Transverse colon (tissue), 4 donors: ENCODE measurements at places on chromosomes 5 and 9. TPM values are rescaled to one million over a fixed set of nuclear protein-coding genes. Genes with fewer than 3 reads are reported as not detected.

UBE2QL1 gene
- not detected for total RNA-seq

SPINK7 gene
- total RNA-seq = not detected

SEMA6A gene
- total RNA-seq = 118 TPM

ELOVL7 gene
- total RNA-seq = 17.1 TPM

ANGPTL2 gene
- 13.8 TPM for total RNA-seq

ANKS6 gene
- 35.9 TPM for total RNA-seq

HK3 gene
- total RNA-seq = 2.6 TPM

RALGPS1 gene
- total RNA-seq = 58.7 TPM

INSL6 gene
- total RNA-seq = not detected

SLC6A7 gene
- 22.9 TPM for total RNA-seq

P4HA2 gene
- 25.5 TPM for total RNA-seq
